Retina (tissue), 1 donor: ENCODE measurements at places on chromosomes 5 and 9.
A peak's percentile ranks its signal among the peaks of the same experiment; 100 is the strongest.

DNA sequence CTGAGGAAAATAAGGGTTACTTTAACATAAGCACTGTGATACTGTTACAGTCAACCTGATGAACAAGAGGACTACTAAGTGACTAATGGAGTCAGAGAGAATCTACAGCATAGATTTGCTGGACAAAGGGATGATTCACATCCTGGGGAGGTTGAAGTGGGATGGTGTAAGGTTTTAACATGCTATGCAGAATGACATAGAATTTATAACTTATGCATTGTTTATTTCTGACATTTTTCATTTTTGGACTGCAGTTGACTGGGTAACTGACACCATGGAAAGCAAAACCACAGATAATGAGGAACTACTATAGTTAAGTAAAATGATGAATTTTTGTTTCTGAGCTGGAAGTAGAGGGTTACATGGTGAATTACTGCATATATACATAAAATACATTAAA is 389.2 kb downstream of the MAT2B start:
- no peak for DNase-seq

- no peak for DNase-seq
Measured at GRCh38 chr9:126320158-126320922, 6.3 kb upstream of the MVB12B start.

DNA sequence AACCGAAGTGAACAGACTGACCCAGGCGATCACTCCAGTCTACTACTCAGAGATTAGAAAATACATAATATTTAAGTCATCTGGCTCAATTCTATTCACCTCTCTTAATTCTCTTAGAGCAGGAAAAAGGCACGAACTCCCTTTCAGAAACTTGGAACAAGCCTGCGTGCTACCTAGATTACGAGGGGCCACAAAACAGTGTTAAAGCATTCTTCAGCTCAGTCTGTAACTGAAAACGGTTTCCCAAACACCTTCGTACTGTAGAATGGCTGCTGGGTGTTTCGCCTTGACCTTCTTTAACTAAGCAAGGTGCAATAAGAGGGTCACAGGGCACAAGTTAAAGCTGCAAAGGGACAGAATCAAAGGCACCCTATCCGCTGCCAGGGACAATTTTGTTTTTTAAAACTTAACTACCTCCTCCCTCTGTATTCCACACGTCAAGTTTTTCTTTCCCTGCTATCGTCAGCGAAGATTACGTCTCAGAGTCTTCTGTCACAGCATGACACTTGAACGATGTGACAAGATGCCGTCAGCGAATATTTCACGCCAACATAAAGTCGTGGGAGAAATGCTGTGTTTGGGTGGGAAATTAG is 687 bp downstream of the LYSMD3 start:
- peak; percentile 61 for DNase-seq

GRCh38 chr5:168844922-168845296 is 265.7 kb upstream of the PANK3 start:
- no peak for DNase-seq

- no peak for DNase-seq
Measured at GRCh38 chr5:139804800-139805397, 9.3 kb downstream of the PSD2 start.
